ENCODE measurements at places on chromosomes 5 and 9.

DNA sequence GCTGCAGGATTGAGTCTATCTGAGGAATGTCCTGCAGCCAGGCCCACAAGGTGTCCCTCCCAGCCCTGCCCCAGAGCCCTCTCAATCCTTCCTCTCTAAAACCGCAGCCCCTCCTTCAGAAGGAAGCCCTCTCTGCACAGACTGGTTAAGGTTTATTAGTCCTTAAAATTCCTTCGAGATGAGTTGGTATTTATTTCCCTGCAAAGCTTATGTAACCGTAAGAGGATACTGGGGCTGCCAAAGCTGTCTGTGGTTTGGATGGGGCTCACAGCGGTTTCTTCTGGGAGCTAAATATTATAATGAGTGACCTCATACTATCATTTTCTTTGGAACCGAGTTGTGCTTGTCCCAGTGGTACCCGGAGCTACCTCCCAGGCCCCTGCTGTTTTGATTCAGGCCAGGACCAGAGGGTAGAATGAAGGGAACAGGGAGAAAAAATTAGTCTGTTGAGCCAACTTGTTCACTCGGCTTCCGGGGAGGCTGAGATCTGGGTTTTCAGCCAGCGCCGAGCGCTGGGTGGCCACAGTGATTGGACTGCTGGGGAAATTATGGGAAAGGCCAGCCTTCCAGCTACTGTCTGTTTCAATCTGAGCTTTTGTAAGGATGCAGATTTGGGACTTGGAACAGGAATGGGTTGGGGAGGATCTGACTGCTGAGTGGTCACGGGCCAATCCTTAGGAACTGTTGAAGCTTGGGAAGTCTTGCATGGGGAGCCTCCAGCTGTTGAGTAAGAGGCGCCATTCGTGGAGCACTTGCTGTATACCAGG lies 107.5 kb downstream of the NDFIP1 start:
- no peak for DNase-seq

GRCh38 chr5:60332244-60333004 lies 367.5 kb downstream of the DEPDC1B start:
- DNase-seq: no peak

DNA sequence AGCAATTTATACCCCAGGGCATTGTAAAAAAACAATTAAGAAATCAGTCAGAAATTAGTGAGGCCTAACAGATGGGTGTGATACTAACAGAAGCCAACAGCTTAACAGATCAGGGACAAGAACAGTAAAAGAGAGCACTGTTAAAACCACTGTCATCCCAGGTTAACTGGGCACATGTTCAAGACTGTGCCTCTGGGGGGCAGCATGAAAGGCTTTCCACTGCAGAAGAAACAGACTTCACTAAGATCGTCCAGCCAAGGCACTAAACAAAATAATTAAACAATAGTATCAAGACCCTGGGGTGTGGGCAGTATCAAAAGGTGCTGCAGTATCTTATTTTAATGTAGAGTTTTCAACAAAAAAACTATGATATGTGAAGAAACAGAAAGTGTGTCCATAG lies 43.5 kb downstream of the FBN2 start:
- no peak for DNase-seq

GRCh38 chr5:99398976-99399375 lies 470.2 kb upstream of the CHD1 start:
- DNase-seq: no peak

All from progenitor cell of endocrine pancreas (in vitro differentiated cells).